ENCODE measurements at places on chromosomes 7 and 10.

DNA sequence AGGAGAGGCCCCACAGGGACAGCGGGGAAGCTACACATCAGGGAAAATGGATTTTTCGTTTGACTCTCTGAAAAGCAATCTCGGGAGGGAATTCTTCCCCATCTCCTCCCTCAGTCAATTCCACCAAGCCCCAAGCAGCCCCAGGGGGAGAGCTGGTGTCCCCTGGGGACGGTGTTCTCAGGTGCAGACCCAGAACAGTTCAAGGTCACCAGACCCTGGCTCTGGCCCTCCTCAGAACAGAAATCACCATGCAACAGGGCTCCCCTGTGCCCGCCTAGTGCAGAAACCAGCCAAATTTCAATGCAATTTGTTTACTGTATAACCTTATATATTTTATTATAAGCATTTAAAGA lies 34.1 kb downstream of the GSDME start:
- no peak for DNase-seq

GRCh38 chr7:155861480-155861868 lies 49.2 kb upstream of the SHH start:
- no peak for DNase-seq

DNA sequence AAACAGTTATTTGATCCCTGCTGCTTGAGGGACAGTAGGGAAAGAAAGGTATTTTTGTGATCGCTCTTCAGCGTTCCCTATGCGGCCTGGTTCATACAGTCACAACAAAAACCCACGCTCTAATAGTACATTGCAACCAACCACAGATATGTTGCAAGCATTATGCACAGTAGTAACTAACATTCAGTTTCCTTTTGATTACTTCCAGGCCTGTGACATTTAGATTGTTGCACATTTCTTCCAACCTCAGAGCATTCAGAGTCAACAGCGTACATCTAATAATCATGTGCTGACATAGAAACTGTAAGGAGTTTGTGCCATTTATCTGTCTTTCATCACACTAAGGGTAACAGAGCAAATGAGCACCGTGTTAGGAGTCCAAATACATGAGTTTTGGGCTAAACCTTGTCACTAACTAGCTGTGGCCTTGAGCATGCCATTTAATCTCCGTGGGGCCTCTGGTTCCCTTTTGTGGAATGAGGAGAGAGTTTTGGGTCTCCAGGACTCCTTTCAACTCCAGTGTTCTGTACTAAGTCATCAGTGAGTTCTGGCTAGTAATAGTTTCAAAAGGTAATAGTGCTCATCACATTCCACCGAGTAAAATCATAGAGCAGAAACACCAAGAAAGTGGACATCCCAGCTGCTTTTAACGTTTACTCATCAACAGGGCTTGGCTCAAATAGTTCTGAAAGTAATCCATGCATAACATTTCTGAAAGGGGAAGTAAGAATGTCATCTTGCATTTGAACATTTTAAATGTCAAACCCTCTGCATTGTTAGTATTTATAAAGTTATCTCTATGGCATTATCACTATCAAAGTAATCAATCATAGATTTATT lies 99.0 kb upstream of the FZD1 start:
- DNase-seq = no peak

- peak; percentile 59 for DNase-seq
Measured at GRCh38 chr10:121158988-121159579, 307.9 kb downstream of the WDR11 start.

- no peak for DNase-seq
Measured at GRCh38 chr7:81788246-81788645, 18.4 kb upstream of the HGF start.

- no peak for DNase-seq
Measured at GRCh38 chr10:105837951-105838350, 1196.9 kb downstream of the SORCS3 start.

DNA sequence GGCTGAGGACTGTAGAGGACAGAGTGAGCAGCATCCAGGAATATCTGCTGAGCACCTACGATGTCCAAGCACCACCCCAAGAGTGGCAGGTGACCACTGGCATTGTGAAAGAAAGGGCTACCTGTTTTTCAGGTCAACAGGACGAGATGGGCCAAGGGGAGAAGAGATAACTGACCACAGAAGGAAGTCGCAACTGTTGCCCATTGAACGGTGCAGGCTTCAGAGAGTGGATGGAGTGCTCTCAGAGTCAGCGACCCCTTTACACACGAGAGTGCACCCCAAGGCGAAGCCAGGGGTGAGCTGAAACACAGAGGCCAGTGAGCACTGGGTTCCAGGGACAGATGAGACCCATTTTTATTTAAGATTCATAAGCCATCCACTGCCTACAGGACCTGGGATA lies 42.3 kb downstream of the HIPK2 start:
- DNase-seq = no peak

DNA sequence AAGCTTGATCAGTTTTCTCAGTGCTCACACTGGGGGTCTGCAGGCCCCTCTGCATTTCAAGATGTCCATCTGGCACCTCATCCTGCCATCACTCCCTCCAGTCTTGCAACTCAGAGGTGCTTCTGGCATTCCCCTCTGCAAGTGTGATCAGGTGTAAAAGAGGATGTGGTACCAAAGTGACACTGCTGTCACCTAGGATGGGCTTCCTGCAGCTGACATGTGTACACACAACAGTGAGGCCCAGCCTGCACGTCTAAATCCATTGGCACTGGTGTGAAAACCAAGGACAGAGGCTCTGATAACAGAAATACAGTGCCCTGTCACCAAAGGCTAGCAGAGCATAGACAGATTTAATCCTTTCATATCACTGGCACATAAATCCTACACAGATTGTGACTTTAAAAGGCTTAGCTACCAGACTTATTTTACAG lies 162.5 kb upstream of the CELF2 start:
- DNase-seq = no peak

DNA sequence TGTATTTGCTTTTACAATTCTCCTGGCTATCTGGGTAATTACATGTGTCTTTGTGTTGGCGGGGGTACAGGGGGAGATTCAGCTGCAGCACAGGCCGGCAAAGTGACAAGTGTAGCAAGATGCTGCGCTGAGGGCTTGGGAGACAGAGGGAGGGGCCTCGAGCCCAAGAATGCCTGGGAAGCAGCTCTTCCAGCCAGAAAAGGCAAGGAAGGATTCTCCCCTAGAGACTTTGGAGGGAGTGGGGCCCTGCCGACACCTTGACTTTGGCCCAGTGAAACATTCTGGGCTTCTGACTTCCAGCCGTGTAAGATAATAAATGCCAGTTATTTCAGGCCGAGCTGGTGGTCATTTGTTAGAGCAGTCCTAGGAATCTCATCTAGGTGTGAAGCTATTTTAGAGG lies 7.2 kb upstream of the REPIN1 start:
- no peak for DNase-seq

- DNase-seq = peak; percentile 18
Measured at GRCh38 chr7:3482147-3482921, 181.3 kb downstream of the SDK1 start.

DNA sequence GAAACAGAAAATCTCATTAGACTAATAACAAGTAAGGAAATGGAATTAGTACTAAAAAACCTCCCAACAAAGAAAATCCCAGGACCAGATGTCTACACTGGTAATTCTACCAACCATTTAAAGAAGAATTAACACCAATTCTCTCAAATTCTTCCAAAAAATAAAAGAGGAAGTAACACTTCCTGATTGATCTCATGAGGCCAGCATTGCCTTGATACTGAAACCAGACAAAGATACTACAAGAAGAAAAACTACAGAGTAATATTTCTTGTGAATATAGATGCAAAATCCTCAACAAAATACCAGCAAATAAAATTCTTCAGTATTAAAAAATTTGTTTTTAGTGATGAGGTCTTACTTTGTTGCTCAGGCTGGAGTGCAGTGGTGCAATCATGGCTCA lies 21.3 kb downstream of the GCK start:
- no peak for DNase-seq

GRCh38 chr7:100623951-100624824 lies 11.8 kb downstream of the MOSPD3 start:
- no peak for DNase-seq

DNA sequence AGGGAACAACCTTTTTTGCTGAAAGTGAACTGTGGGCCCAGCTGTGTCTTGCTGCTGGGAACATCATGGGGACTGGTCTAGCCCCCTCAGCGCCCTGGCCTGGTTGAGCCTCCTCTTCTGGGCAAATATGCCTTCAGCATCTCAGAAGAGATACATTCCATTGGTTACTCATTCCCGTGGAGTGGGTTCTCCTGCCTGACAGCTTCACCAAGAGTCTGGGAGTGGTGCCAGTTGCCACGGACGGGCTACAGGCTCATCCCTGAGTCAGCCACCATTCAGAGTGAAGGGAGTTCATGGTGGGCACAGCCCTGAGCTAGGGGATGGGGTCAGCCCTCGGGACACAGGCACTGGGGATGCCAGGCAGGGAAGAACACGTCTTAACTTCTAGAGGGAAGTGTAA lies 81.9 kb downstream of the RAMP3 start:
- no peak for DNase-seq

GRCh38 chr10:35378541-35379210 lies 42.4 kb downstream of the CCNY start:
- no peak for DNase-seq

GRCh38 chr7:1531263-1531978 lies 919 bp downstream of the MAFK start:
- no peak for DNase-seq

DNA sequence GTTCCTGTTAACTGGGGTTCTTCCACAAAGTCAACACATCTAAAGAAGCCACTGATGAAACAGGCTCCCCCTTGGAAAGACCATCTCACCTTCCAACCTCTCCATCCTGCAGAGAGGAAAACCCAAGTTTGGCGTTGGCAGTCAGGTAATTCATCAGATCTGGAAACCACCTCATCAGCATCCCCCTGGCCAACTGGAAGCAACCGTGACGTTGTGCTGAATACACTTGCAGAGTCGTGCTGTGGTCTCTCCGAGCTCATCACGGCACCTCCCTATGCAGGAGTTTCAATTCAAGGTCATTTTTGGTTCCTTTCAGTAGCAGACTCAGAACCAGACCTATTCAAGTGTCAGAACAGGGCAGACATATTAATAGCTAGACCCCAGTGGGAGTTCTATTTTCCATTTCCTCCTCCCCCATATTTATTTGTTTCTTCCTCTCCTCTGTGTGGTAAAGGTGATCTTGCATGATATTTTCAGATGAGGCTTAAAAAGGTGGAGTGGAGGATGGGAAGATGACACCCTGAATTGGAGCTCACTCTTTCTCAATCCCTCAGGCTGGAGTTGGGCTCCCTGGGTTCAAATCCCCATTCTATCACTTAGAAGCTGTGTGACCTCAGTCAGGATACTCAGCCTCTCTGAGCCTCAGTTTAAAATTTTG lies 149.1 kb upstream of the ADO start:
- DNase-seq = no peak

DNA sequence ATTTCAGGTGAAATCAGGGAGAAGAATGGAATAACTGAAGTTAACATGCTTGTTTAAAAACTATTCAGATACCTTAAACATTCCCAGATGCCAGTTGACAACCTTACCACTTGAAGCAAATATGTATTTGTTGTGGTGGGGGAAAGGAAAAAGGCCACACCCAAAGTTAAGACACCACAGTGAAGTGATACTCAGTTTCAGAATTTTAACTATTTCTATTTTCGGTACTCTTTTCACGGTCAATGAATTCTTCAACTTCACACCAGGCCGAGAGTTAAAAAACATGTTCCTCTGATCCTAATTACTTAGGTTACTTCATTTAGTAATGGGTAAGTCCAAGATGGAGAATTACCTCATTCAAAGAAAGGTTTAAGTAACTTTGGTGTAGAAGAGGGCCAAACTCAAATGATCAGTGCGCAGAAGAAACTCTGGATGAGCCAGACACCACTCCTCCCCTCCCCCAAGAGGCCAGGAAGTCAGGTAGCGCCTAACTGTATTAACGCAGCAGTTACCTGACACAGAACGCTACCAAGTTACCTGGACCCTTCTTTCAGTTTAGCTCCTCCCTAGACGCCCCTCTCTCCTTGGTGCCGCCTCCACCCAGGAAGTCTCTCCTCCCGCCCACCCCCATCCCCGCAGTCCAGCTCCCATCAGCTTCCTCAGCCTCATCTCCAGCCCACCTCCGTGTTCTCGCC lies 700 bp downstream of the MTPN start:
- peak; percentile 3 for DNase-seq

DNA sequence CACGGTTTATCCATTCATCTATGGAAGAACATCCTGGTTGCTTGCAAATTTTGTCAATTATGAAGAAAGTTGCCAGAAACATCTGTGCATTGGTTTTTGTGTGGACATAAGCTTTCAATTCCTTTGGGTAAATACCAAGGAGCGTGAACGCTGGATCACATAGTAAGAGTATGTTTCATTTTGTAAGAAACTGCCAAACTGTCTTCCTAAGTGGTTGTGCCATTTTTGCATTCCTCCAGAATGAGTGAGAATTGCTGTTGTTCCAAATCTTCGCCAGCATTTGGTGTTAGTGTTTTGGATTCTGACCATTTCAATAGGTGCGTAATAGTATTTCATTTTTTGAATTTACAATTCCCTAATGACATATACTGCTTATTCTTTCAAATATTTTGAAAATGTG lies 155.3 kb upstream of the FRMD4A start:
- DNase-seq = no peak

DNA sequence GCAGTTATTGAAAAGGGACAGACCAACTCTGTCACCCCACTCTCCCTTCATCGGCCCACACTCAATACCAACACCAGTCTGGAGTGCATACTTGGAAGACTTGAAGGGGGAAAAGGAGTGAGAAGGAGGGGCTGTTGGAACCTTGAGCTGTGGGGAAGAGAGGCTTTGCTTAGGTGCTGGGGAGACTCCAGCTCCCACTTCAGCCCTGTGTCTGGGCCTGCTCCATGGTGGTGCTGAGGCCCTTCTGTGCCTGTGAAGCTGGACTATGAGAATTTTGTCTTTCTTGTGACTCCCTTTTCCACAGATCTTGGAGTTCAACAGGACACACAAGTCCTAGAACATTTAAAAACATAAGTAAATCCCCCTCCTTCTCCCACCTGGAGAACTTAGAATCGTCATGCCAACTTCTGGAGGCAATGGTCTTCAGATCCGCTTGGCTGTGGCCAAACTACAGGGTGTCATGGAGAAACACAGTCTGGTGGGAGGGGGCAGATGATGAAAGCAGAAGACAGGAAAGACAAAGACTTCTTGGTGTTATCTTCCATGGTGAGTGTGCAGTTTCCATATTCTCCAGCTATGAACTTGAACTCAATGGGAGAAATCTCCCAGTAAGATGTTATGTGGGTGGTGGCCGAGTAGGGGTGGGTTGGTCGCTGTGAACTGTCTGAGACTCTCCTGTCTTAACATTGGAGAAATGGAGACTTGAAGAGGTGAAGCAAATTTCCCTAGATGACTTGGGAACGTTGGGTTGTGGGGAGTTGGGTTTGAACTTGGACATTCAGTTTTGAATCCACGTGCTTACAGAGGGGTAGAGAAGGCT lies 18.4 kb upstream of the GIMAP8 start:
- DNase-seq = no peak

DNA sequence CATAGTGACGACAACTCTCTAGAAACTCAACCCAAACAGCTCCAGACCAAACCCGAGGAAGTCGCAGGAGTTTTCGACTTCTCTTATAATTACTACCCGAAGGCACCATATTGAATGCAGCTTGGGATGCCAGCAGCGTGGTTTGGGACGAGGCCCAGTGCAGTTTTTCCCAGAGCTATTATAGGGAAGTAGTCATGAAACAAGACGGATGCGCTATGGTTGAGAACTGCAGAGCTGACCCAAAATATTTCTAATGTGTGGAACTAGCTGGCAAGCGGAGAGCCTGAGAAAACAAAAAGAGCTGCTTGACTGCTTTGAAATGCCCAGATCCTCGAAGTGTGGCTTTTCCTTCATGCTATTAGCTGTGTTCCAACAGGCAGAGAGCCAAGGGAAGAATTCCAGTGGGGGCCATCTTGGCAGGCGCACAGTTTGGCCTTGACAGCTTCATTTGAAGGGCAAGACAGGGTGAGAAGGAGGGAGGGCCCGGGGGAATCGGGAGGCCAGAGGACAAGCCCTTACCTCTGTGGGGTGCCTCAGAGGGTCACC lies 122.7 kb downstream of the CUL2 start:
- DNase-seq = no peak

Measured in HCT116 (cell line).